ENCODE measurements at places on chromosomes 3 and 15.

DNA sequence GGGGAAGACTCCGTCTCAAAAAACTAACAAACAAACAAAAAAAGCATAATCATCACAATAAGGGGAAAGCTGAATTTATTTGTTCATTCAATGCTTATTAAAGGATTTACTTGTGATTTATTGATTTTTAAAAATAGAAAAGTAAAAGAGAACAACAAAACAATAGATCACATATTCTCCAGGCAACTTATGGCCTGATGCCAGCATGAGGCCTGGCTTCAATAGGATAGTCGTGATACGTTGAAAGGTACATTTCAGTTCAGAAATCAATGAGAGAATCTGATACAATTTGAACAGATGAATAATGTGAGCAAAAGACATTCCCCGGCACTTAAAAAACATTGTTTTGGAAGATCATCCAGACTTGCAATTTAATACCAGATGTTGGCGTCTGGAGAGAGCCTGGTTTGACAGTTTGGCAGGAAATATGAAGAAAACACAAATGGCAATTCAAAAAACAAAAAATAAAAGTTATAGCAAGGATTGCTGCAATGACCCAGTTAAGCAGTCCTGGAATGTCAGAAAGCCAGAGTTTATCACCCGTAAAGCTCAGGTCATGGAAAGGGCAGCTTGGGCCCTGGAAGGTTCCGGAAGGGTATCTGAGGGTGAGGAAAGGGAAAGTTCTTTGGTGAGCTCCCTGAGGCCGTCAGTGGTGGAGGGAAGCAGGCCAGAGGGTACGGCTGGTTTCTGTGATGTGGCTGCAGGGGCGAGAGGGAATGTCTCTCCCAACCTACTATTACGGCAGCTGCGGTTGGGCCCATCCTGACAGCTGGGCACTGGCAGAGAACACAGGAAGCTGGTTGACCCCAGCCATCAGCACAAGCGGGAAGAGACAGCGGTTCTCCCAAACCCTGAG lies 230.2 kb upstream of the HES1 start:
- no peak for DNase-seq

- DNase-seq: no peak
These were observed 84.6 kb downstream of the ZBTB20 start for GRCh38 chr3:115062412-115062956.

DNA sequence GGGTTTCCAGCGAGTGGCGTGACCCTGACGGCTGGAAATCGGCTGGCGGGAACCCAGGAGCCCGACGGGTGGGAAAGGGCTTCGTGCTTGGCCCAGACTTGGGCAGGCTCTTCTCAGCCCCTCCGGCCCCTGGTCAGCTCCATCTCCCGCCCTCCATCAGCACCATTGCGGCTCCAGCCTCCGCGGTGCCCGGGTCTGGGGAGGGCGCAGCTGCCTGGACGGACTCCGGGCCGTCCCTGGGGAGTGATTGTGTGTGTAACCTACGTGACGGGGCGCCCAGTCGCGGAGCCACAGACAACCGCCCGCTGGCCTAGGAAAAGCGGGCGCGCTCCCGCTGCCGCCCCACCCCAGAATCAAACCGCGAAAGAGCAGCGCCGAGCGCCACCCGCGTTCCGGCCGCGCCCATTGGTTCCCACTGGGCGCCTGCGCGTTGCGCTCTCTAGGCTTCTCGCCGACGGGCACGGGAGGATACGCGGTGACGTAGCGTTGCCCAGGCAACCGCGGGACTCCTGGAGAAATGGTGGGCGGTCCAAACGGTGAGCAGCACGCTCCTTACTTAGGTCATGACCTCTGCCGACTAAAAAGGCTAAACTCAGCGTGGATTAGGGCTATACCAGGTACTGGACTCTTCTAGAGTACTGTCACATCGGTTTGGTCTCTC lies at the start of gene CFAP20DC:
Gene CFAP20DC, minus strand, starts transcription at position 355 of the 661 bp plus-strand sequence. CDS start 394 bp downstream, outside the sequence.
- peak; percentile 84 for DNase-seq

DNA sequence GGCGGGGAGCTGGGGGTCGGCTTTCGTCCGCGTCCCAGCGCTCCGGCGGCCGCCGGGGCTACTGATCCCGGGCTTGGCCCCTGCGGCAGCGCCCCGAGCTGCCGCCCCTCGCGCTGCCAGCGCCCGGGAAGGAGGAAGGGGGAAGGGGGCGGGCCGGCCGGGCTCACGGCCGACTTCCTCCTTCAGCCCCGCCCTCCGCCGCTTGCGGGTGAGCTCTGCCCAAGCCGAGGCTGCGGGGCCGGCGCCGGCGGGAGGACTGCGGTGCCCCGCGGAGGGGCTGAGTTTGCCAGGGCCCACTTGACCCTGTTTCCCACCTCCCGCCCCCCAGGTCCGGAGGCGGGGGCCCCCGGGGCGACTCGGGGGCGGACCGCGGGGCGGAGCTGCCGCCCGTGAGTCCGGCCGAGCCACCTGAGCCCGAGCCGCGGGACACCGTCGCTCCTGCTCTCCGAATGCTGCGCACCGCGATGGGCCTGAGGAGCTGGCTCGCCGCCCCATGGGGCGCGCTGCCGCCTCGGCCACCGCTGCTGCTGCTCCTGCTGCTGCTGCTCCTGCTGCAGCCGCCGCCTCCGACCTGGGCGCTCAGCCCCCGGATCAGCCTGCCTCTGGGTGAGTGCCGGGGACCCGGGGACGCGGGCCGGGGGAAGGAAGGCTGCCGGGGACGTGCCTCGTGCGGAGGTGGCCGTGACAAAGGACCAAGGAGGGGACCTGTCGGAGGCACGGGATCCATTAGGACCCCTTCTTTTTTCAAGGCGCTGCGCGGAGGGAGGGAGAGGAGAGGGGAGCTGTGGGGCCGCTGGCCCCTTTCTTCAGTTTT lies at the start of gene SEMA4B:
Gene SEMA4B, plus strand, starts transcription at position 201 of the 814 bp plus-strand sequence. Its CDS starts 249 bp downstream, at position 450.
- peak; percentile 61 for DNase-seq

DNA sequence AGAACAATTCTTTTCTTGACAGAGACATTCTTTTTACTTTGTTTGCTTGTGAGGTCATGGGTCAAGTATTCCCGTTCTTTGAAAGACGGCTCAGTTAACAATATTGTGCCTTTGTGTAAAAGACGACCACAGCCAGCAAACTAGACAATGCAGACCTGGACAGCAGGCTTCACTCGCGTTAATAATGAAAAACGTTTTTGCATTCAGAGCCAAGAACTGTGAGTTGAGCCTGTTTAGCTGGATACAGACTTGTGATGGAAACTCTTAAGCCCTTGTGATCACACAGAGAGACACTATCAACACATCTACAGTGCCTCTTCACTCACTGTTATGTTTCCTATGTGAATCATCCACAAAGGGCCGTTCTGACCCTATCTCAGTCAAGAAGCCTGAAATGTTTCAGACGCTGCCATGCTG lies 37.3 kb upstream of the CMTM7 start:
- DNase-seq: no peak

- DNase-seq: no peak
These were observed 71.0 kb downstream of the CCK start for GRCh38 chr3:42194943-42195510.

GRCh38 chr15:66080717-66081398 lies 172.7 kb downstream of the MEGF11 start:
- no peak for DNase-seq

DNA sequence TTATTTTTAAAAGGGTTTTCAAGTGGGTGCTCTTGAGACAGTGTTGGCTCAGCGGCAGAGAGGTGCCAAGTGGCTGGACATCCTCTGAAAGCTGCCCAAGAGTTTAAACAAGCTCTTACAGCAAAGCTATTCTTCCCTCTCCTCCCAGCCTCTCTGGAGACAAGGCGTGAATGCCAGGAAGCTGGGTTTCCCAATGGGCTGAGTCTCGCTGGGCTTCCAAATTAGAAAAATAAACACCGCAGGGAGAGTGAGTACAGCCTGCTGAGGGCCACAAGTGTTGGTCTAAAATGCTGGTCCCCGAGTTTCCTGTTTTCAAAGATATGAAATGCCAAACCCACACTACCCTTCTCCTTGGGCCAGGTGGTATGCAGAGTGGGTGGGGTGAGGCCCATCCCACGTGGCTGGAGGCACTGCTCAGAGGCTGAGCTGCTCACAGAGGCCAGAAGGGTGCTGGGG lies 36.4 kb downstream of the ZDHHC3 start:
- DNase-seq: no peak

DNA sequence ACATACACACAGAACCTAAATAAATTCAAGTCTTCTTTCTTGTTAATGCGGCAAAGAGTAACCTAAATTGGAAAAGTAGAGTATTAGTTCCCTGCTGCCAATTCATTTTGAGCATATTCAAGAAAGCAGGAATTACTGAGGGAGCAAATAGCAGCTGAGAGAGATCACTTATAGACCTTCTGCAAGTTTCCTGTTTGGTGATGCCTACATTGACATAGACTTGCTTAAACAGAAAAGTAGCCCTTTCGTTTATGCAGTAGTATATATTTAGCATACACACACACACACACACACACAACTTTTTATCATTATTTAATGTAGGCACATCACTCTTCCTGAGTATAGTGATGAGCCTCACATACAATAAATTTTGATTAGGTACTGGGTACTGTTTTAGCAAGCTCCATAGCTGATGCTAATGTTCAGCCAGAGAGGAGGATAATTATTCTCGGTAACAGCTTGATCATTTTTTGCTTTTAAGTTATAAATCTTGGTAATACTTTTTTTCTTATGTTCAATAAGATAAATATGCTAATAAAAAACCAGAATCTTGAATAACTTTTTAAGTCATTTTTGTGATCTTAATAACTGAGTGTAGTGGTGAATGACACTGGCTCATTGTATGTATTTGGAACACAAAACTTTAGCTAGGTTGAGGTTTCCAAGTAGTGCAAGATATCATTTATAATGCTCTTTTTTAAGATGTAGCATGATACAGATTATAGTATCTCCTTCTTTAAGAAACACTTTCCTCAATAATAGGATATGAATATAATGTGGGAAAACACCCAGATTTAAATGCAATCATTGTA lies 174.7 kb downstream of the MBNL1 start:
- no peak for DNase-seq

DNA sequence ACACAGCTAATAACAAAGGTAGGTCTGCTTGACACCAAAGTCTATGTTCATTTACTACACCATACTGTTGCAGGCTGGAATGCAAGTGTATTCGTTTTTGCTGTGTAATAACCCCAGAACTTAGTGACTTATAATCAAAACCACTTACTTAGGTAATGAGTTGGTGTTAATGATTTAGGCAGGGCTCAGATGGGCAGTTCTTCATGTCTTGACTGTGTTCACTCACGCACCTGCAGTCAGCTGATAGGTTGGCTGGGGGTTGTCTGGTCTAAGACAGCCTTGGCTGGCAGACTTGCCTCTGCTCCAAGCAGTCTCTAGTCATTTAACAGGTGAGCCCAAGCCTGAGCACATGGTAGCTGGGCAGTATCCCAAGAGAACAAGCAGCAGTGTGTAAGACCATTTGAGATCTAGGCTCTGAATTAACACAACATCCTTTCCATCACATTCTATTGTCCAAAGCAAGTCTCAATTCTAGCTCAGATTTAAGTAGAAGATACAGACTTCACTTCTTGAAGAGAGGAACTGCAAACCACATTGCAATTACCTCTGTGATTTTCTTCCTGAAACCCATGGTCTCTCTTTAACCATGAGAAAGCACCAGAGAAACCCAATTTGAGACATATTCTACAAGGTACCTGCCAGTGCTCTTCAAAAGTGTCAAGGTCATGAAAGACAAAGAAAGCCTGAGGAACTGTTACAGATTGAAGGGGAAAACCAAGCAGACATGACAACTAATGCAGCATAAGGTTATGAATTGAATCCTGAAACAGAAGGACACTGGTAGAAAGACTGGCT lies 13.3 kb upstream of the DCLK3 start:
- DNase-seq: no peak

- DNase-seq: no peak
These were observed 900 bp upstream of the HYAL3 start for GRCh38 chr3:50299929-50300680.

GRCh38 chr3:111892070-111892469 lies 33.0 kb downstream of the PHLDB2 start:
- no peak for DNase-seq

Data from stimulated activated CD8-positive, alpha-beta memory T cell treated with anti-CD3 and anti-CD28 coated beads, Interleukin-2, amount 100 ng/mL, for 48 hours (primary cell).